T-helper 22 cell (primary cell): ENCODE measurements at places on chromosomes 6 and 20.

DNA sequence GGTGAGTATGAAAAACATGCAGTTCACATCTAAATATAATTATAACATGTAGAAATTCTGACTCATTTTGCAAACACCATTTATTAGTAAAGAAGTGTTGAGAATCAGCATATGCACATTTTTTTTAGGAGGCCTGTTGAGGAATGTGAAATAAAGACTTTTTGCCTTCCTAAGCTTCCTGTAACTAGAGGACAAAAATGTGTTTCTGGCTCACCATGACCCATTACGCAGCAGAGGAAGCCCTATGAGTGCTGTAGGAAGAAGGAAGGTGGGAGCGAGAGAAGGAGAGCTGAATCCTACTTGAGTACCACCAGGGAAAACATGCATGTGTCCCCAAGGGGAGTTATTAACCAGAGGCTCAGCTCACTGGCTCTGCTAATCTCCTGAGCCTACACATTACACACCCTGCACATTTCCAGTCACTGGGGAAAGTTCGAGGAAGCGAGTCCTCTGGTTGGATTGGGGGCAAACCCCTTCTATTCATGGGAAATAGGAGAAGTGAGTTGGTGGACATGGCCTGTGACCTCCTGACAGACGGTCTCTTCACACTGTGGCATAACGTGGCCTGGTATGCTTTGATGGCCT is 540.5 kb upstream of the JAG1 start:
- DNase-seq = no peak

GRCh38 chr6:162074641-162075275 is 652.8 kb downstream of the PRKN start:
- DNase-seq = no peak

DNA sequence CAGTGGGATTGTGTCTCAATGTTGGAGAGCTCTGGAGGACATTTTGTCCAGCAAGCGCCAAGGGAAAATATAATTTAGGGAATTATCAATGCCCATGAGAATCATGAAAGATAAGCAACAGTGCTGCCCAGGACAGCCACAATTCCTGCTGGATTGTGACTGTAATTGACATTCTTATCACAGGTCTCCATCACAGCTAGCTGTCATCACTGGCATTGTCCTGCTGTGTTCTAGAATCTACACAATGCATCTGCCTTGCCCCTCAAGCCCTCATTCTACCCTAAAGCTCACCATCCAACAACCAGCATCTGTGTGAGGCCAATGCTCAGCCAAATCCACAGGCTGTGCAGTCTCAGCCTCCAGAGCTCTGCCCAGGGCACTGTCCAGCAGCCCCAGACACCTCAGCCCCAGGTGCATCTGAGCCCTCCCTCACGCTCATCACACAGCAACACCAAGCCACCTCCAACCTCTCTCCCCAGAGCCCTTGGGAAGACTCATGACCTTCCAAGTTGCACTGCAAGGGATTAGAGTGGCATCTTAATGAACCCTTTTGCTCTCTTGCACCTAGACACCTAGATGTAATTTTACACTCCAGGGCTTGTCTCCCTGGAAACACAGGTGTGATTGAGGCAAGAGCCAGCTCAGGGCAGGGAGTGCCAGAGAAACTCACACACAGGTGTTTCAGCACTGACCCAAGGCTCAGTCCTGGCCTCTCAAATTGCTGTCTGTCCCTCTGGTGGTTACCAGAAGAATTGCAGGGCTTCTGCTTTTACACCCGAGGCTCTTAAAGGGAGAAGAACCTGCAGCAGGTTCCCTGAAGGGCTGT is 85.2 kb upstream of the PHACTR3 start:
- no peak for DNase-seq

DNA sequence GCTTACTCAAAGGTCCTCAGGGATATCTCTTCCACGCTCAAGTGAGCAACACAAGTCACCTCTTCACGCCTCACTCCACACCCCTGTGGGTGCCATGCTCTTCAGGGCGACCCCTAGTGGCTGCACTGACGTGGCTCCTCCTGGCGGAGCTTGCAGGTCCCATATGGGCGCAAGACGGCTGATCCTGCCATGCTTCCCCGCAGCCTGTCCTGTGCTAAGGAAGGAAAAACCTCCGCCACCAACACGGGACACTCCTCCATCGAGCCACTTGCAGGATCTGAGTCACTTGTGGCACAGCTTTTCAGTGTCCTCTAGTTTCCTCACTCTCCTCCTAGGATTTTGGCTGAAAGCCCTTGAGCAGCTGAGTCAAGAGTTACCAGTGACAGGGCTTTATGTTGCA is 90.7 kb downstream of the KHDC1L start:
- no peak for DNase-seq

DNA sequence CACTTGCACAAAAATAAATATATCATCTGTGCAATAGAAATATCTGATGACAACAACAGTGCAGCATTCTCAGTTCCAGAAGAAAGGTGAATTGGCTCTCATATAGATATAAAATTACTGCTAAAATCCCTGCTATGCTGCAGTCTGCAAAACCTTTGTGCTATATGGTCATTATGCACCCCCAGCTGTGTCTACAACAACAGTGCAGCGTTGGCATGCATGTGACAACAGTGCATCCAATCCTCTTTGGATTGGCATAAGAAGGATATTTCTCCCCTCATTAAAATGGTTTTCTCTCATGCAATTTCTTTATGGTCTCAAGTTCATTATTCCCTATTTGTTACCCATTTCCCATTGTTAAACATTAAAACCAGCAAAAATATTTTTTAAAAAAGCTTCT is 23.1 kb downstream of the OR2B6 start:
- no peak for DNase-seq

GRCh38 chr20:43667341-43668132 is 623 bp downstream of the MYBL2 start:
- no peak for DNase-seq

DNA sequence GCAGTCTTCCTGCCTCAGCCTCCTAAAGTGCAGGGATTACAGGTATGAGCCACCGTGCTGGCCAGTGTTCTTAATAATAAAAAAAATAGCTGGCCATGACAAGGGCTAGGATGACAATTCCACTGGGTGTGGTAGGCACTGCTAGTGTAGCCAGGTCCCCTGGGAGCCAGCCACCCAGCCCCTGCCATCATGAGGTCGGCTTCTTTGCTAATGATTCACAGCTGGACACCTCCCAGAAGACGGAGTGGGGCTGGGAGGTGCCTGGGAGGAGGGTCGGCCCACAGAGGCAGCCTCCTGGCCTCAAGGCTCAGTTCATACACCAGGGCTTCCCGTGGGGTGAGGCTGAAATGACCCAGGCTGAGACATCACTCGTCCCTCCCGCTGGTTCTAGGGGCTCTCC is 230.4 kb downstream of the TAF4 start:
- no peak for DNase-seq
